Gastroesophageal sphincter (tissue), 4 donors: ENCODE measurements at places on chromosomes 6 and 20. TPM values are rescaled to one million over a fixed set of nuclear protein-coding genes. Genes with fewer than 3 reads are reported as not detected.
A peak's percentile ranks its signal among the peaks of the same experiment; 100 is the strongest.

DNA sequence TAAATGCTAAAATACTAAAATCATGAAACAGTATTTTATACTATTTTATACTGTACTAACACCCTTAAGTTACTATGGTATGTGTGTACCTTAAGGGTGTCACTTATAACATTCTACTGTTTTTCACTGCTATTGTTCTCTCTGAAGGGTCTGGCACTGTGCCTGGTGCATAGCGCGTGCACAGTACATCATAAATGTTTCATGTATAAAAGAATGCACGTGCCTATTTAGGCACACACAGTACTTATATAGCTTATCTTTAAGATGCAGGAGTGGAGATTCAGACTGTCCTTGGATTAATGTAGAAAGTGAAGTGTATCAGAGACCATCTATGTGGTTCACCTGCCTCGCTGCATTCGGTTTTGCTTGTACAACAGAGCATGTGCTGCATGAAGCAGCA is 64.0 kb upstream of the SGK1 start:
- ATAC-seq, result no peak

Gene SOBP
- 16.2 TPM for total RNA-seq

DNA sequence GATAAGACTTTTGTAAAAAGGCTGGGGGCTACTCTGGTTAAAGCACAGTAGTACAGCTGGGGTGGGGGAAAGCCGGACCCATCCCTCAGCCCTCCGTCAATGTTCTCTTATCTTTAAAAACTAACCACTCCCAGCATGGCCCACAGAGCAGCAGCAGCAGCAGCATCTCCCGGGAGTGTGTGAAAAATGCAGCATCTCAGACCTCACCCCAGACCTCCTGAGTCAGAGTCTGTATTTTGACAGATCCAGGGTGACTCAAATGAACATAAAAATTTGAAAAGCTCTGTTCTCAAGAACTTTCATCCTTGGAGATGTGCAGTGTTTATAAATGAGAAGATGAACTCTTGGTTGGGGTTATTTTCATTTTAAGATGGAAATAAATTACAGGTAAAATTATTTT is 277.7 kb upstream of the ECI2 start:
- ATAC-seq, result no peak

Gene COL11A2
- total RNA-seq, result 0.40 TPM

DNA sequence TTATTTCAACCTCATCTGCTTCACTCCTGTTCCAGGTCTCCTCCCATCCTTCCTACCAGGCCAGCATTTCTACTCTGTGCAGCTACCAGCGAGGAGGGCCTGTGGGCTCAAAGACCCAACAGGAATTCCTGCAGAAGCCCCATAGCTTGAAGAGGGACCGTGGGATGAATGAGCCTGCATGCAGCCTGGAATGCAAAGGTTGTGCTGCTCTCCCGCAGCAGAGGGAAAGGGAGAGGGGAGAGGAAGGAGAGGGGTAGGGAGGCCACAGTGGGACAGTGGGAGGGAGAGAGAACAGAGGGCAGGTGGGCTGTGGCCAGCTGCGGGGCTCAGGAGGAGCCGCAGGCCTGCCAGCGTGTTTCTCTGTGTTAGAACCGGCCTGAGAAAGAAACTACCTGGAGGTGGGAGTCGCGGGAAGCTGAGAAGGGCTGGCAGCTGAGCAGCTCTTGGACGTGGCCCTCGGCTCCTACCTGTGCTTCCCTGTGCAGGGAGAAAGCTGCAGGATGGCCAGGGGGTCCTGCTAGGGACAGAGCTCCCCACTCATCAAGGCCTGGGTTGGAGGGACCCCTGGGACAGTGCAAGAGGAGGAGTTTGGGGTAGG is 66.1 kb upstream of the MLN start:
- no peak for ATAC-seq

DNA sequence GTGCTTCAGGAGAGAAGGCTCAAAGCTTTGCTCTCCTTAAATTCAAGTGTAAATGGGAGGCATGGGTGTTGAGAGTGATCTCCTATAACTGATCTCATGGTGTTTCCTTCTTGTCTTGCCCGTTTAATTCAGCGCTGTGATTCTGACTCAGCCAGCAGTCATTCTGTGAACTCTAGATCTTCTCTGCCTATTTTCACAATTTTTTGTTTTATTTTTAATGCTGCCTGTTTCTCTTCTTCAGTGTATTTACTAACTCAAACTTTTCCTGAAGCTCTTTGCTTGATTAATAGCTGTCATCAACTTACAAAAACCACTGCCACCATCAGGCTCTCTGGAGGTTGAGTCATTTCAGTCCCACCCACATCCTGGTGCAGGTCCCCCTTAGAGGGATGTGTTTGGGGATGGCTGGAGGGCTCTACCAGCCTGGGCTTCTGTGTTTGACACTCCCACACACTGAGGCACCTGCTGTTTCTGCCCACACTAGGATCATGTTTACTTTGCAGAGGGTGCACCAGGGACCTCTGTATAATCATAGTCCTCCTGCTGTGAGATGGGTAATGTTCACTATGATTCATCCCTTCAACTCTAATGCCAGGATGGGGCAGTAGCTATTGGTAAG is 94.0 kb downstream of the SHLD1 start:
- no peak for ATAC-seq

DNA sequence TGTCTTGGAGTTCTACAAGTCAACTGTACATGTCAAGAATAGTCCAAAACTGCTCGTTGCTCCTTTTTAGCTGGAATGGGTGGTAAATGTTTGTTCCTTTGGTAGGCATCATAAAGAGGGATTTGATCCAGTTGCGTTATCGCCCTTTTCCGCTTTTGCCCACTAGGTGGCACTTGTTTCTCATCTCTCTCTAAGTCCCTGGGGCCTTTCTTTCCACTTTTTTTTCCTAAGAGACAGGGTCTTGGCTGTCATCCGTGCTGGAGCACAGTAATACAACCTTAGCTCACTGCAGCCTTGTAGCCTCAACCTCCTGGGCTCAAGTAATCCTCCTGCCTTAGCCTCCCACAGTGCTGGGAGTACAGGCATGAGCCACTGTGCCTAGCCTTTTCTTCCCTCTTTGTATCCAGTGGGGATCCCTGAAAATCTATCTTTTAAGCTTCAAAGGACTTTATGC is 20.7 kb downstream of the GTPBP2 start:
- ATAC-seq, result peak; percentile 58

GRCh38 chr6:21158149-21158548 is 435.4 kb upstream of the SOX4 start:
- no peak for ATAC-seq

Gene ENPP3
- not detected for total RNA-seq

GRCh38 chr6:13831615-13832014 is 17.3 kb upstream of the MCUR1 start:
- ATAC-seq, result no peak

- no peak for ATAC-seq
Measured at GRCh38 chr6:11168091-11168635, 56.6 kb upstream of the ERVFRD-1 start.

GRCh38 chr6:16639684-16640480 is 121.4 kb downstream of the ATXN1 start:
- ATAC-seq, result no peak

Gene EYA4
- total RNA-seq, result 1.7 TPM

DNA sequence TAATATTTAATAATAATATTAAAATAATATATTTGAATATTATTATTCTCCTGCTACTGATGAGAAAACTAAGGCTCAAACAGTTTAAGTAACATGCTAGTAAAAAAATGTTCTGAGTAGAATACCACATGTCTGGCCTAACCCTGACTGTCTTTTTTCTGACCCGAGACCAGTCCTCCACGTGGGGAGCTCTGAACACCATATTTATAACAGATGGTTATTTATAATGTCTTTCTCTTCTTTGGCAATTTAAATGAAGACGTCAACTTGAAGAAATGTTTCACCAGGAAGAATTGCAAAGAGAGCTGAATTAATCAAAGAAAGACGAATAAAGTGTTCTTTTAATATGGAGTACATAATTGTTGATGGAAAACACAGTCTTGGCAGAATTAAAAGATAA is 82.0 kb downstream of the SLC22A3 start:
- ATAC-seq, result no peak

Gene BEND6
- total RNA-seq, result 3.6 TPM

GRCh38 chr20:45500022-45500421 is 15.4 kb downstream of the SPINT3 start:
- ATAC-seq, result no peak

DNA sequence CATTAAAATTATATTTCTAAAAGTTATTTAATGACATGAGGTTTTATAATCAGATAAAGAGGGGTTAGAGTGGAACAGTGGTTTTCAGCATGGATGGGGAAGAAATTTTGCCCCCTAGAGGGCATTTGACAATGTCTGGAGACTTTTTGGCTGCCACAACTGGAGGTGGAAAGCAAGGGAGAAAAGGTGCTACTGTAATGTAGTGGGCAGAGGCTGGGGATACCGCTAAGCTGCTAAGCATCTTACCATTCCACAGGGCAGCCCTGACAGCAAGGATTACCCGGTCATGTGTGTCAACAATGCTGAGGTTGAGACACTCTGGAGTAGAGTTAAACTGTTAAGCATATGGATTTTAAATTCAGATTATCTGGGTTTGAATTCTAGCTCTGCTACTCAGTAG is 52.9 kb upstream of the FABP7 start:
- no peak for ATAC-seq

- ATAC-seq, result no peak
Measured at GRCh38 chr20:13331536-13331935, 110.5 kb downstream of the ISM1 start.

Gene TNNC2
- 1.0 TPM for total RNA-seq

DNA sequence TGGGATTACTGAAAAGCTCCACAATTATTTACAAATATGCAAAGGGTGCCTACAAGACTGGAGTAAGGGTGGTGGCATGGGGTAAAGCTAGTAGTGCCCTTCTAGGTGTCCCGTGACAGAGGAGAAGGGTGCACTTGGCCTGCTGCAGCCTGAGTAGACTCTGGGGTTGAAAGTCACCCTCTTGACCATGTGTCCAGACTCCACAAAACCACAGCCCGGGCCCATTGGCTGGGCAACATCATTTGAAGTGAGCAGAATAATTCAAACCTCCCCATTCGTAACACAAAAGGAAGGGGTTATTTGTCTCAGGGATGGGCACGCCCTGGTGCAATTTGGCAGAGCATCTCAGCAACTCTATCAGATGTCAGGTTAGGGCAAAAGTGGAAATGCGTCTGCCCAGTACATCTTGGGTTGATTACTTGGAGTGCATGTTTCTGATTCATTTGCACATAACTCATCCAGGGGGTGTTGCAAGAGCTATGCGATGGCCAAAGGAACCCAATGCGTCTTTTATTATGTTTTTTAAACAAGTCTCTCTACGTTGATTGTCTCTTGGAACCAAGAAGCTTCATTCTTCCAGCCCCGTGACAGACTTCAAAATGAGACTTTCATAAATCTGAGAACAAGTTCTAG is 56.7 kb downstream of the ISM1 start:
- ATAC-seq, result peak; percentile 63

Gene RIPOR3
- total RNA-seq, result 16.2 TPM

Gene APOBEC2
- 1.8 TPM for total RNA-seq

DNA sequence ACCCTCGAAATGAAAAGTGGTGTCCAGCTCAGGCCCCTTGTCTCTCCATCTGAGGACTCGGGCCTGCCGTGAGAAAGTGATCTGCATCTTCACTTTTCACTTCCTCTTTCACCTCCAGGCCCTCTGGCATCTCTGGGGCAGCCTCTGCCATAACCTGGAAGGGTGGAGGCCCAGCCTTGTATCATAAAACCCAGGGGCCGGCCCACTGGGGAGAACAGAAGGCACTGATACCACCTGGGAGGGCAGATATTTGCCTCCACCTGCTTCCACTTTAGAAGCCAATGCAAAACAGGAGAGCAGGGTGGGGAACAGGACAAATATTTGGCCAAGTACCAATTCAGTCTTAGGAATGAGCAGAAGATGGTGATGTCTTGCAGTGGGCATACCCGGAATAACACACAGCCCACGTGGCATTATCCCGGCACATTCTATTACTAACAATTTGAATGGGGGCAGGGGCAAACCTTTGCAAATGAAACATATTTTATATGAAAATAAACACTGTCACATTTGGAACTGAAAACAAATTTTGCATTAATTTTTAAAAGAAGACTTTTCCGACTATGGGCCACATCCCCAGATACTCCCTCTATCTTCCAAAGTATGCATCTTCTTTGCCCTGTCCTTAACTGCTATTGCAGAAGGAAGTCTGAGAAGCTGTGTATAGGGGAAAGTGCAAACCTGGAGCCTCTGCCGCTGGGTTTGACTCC is 69.2 kb upstream of the TBC1D7 start:
- ATAC-seq, result no peak

DNA sequence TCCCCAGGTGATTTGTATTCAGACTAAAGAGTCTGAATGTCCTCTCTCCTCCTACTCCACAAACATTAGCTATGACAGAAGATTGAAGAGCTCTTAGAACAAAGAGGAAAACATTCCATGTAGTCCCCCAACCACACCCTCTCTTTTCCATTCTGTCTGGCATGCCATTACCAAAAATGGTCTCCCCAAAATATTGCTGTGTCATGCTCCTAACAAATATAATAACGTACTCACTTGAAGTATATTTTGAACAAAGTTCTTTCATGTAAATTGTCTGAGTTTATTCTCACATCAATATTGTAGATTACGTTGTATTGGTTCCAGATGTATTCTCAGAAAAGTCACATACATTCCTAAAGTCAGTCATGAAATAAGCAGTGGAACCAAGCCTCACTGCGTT is 467.3 kb upstream of the IRAK1BP1 start:
- no peak for ATAC-seq

Gene NFATC2
- 5.5 TPM for total RNA-seq

Gene FOXQ1
- 6.7 TPM for total RNA-seq

DNA sequence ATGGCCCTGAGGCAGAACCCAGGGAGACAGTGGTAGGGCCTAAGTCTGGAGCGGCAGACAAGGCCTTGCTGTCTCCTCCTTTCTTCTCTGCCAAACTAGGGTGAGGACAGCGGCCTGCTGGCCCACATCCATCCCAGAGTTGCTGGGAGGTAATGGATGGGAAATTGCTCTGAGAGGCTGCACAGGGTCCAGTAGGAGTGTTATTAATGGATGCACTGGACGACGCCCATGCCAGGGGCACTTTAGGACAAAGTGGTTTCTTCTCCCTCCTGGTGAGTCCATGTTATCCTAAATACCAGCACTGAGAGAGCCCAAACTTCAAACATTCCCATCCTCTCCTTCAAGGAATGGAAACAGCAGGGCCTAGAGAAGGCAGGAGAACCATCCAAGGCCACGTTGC is 28.3 kb upstream of the PREX1 start:
- ATAC-seq, result no peak

- ATAC-seq, result no peak
Measured at GRCh38 chr6:134774201-134774638, 175.7 kb downstream of the ALDH8A1 start.

GRCh38 chr6:106163966-106164877 is 78.1 kb downstream of the PRDM1 start:
- ATAC-seq, result peak; percentile 80

DNA sequence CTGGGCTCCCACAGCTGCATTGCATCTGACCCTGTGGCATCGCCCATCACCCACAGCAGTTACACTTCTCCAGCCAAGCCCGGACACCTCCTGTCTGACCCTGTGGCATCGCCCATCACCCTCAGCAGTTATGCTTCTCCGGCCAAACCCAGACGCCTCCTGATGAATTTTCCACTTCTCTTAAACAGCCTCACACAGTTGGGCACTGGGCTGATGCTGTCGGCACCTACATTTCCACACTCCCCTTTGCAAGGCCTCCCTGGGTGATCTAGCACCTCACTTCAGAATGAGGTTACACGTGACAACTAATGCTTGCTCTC is 175.2 kb upstream of the ARID1B start:
- no peak for ATAC-seq
